Cortex of kidney (tissue), 1 donor: ENCODE measurements at places on chromosomes 6 and 20.

DNA sequence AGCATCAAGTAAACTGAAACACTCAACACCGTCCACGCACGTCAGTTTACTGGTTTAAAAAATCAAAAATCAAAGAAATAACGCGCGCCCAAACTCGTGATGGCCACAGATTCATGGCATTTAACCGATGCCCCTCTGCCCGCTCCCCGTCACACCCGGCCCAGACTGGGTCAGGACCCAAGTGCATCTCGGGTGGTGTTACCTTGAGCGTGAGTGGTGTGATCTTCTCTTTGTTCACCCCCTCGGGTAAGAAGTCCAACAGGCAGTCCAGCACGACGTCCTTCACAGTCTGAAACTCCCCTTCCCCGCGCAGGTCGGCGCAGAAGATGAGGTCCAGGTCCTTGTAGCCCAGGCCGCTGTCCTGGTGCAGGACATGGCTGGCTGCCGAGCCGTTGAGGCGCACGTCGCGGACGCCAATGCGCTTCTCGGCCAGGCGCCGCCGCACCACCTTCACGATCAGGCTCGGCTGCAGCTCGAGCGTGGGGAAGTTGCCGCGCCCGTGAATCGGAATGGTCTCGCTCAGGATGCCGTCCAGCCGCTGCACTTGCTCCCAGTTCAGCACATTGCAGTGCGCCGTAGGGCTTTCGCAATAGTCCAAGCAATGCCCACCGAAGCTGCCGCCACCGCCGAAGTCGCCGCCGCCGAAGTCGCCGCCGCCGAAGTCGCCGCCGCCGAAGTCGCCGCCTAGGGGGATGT lies 945 bp downstream of the TENT5A start:
- no peak for DNase-seq

GRCh38 chr20:61046721-61047351 lies 205.2 kb upstream of the CDH4 start:
- no peak for DNase-seq

- no peak for DNase-seq
Measured at GRCh38 chr20:63333241-63333836, 27.8 kb downstream of the CHRNA4 start.

GRCh38 chr6:17280552-17281090 lies 540 bp upstream of the RBM24 start:
- no peak for DNase-seq

GRCh38 chr6:10429638-10430427 lies 15.0 kb upstream of the TFAP2A start:
- DNase-seq, result no peak

- no peak for DNase-seq
Measured at GRCh38 chr6:157135691-157136090, 187.6 kb downstream of the TMEM242 start.

DNA sequence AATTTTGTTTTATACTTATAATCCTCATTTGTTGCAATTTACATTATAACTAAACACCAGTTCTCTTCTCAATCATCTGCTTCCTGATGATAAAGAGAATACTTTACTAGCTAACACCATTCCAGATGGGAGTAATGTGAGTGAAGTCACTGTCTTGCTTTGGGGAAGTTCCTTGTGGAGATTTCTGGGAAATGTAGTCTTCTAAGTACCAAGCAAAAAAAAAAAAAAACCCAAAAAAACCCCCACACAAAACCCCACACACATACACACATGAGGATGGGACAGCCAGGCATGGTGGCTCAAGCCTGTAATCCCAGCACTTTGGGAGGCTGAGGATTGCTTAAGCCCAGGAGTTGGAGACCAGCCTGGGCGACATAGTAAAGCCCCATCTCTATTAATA lies 2.2 kb upstream of the SNPH start:
- DNase-seq, result no peak

- DNase-seq, result no peak
Measured at GRCh38 chr6:209432-210103, 82.7 kb upstream of the DUSP22 start.

- DNase-seq, result no peak
Measured at GRCh38 chr20:22673467-22673866, 89.1 kb upstream of the FOXA2 start.

GRCh38 chr20:63540417-63541186 lies 3.4 kb upstream of the PTK6 start:
- no peak for DNase-seq

- no peak for DNase-seq
Measured at GRCh38 chr6:166025149-166025898, 142.3 kb downstream of the TBXT start.

GRCh38 chr20:49696594-49696993 lies 17.1 kb downstream of the B4GALT5 start:
- DNase-seq, result no peak

GRCh38 chr20:44455126-44455525 lies 20.5 kb upstream of the TTPAL start:
- no peak for DNase-seq

DNA sequence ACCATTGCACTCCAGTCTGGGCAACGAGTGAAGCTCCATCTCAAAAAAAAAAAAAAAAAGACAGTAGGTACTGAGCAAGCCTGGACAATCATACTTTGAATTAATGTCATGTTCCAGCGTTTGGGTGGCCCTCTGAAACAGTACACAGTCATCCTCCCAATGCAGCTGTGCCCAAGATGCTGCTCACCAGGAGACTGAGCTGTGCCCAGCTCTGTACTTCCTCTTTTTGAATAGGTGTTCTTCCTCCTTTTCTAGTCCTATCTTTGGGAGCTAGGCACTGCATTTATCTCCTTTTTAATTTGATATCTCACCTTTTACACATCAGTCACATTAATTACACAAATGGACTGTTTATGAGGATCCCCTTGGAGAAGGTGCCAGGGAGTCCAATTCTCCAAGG lies 101.5 kb downstream of the RPP40 start:
- no peak for DNase-seq

DNA sequence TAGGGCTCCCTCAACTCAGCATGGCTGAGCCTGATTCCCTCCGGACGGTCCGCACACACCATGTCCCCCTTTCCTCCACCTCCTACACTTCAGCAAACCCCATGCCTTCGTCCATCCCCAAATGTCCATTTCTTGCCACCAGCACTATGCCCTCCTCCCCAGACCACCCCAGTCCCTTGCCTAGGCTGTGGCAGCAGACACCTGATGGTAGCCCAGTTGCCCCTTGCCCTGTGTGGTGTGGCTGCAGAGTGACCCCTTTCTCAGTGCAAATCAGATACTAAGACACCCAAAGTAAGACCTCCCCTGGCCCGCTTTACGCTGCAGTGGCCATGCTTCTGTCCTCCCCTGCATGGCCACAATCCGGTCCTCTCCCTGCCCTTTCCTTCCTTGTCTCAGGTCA lies 34.1 kb upstream of the CD93 start:
- DNase-seq, result no peak

DNA sequence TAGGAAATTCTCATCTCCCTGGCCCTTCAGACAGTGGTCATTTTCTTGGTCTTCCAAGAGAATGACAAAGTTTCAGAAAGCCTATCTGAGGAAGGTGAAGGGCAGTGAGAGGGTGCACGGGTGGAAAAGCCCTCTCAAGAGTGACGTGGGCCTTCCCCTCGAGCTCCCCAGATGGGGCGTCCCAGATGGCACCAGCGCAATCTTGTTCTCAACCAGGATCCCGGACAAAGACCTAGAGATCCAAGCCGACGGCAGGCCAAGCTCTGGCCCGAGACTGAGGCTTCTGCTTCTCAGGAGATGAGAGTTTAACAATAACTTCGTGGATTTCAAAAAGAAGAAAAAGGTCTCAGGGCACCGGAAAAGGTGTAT lies 797 bp upstream of the ZNF133 start:
- DNase-seq, result no peak

DNA sequence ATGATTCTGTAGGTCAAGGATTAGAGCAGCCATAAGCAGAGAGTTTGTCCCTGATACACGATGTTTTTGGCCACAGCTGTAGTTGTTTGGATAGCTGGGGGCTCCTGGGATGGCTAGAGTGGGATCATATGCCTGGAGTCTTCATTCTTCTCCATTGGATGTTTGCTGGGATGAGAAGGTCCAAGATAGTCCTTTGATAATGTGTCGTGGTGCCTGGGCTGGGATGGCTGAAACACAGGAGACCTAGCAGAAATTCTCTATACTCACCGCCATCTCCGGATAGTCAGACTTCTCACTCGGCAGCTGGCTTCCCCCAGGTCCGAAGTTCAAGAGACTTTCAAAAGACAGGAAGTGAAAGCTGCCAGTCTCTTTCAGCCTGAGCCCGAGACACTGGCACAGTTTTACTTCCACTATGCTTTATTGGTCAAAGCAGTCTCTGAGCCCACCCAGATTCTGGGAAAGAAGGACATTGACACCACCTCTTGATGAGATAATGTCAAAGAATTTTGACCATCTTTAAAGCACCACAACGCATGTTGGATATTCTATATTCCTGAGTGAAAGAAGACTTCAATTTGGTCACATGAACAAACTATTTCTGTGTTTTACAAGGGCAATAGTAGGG lies 16.0 kb downstream of the MARCKS start:
- no peak for DNase-seq

DNA sequence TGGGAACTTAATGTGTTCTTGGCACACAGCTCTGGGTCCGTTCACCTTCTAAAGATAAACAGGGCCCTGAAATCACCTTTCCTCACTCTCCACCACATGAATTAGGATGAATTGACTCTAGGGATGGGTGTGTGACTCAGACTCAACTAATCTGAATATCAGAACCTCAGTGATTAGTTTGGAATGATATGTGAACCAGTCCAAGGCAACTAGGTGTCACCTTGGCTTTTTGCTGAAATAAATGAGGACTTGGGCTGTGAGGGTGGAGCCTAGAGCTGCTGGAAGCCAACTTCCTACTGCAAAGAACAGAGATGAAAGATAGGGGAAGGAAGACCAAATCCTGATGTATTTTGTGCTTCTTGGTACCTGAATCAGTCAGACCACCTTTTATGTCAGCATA lies 132.0 kb upstream of the RNF24 start:
- no peak for DNase-seq

GRCh38 chr6:30855429-30856075 lies 28.8 kb upstream of the DDR1 start:
- DNase-seq, result no peak

DNA sequence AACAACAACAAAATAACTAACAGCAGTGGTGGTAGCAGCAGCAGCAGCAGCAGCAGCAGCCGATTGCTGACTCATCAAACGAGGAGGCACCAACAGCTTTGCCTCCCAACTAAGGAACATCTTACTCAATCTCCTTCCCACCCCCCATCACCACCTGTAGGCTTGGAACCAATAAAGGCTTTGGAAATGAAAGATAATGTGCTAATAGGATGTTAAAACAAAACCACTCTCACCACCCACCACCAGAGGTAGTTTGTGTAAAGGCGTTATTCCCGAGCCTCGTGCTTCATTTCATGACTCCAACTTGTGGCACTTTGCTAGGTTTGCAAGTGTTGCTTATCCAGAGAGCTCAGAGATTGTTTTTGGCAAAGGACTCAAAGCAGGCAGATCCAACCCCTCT lies 346.5 kb downstream of the CD83 start:
- no peak for DNase-seq

- DNase-seq, result no peak
Measured at GRCh38 chr6:121826156-121826810, 390.8 kb downstream of the GJA1 start.
